Erythroblast (primary cell): ENCODE measurements at places on chromosomes 11 and 22.
A peak's percentile ranks its signal among the peaks of the same experiment; 100 is the strongest.

- DNase-seq = no peak
Observed at GRCh38 chr11:108624196-108624925, 30.8 kb upstream of the EXPH5 start.

DNA sequence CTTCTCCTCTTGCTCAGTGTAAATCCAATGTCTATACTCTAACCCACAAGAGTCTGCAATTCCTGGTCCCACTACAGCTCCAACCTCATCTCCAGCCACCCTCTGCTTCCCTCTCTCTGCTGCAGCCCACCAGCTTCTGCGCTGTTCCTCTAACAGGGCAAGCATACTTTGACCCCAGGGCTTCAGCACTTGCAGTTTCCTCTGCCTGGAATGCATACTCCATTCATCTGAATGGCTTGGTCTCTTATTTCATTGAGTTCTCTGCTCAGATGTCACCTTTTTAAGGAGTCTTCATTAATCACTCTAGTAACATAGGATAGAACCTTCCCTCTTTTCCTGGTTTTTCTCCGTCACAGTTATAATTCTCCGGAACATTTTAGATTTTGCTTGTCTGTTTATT lies 141.6 kb downstream of the BUD13 start:
- DNase-seq = no peak

DNA sequence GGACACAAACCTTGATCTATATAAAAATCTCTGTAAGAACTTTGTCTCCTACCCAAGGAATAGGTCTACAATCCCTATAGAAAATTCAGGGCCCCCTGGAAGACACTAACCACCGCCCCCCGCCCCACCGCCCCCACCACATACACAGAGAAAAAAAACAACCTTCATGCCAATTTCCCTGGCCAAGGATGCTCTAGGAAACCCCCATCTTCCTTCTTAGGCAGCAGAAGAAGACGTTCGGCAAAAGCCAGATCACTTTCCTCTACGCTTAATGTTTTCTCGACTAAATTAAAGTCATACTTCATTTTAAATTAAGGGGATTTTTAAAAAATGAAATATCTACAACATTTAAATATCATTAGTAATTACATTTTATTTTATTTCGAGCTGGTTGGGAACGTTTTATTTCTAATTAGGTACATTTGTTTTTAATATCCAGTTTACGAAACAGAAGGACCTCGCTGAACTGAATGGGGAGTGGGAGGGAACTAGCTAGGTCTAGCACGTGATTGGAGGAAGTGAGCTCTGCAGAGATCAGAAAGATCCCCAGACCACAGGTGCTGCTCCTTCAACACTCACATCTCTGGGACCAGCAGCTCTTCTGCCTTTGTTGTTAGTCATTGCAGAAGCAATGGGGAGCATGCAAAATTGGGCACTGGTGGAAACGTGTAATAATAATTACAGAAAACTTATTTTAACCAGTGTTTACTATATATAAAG lies 472.3 kb downstream of the MN1 start:
- DNase-seq = no peak

- DNase-seq = peak; percentile 55
Observed at GRCh38 chr11:124762624-124763155, 600 bp upstream of the ESAM start.

DNA sequence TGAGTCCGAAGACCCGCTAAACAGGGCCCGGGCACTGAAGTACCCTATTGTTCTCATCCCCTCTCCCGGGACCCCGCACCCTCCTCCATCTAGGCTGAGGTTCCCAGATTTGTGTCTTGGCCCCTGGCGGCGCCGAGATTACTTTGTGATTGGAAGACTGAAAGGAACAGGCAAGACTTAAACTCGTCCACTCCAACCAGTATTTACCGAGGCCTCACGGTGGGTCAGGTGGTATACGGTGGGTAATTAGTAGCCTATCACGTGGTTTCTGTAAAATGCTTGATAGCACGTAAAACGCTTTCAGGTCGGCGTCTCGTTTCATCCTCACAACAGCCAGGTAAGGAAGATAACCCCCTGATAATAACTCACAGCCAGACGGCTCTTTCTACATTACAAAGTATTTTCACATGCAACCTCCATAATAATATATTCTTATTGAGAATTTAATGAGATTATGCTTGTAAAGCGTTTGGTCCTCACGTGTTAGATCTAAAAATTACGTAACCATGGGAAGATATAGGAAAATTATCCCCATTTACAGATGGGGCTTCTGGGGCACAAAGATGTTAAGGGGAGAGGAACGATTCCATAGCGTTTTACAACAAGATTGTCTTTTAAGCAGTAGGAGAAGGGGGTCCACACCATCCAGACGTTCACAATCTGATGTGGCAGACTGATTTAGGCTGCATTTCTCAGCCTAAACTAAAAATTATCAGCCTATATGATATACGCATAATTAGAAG lies 642 bp upstream of the PIK3C2A start:
- DNase-seq = peak; percentile 64

DNA sequence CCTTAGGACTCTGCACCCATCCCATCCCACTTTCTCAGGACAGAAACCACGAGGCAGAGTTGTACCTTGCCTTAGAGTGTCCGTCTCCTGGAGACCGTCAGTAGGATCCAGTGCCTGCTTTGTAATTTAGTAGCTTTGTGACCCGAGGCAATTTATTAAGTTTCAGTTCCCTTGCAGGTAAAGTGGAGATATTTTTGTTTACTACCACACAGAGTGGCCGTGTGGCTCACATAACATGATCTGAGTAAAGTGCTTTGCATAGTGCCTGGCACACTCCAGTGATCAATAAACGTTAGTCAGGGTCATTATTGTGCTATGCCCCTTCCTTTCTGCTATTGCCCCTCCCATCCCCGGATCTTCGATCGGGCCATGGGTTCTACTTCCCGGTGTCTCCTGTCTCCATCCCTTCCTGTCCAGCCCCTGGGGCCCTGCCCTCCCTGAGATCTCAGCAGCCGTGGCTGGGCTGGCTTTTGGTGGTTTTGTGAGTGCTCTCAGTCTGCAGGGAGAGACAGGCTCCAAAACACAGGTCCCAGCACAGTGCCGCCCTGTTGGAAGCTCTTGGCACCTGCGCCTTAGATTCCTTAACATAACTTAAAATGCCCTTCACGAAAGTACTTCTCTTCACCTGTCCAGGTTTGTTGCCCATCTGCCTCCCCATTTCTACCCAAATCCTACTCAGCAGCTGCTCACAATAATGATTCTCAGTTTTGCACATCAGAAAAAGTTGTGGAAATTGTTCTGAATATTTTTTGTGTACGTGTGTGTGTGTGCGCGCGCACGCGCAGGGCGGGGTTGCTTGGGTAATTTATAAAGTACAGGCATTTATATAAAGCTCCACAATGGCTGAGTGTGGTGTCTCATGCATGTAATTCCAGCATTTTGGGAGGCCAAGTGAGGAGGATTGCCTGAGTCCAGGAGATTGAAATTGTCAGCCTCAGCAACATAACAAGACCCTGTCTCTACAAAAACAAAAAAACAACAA lies 753.7 kb downstream of the NTM start:
- no peak for DNase-seq

DNA sequence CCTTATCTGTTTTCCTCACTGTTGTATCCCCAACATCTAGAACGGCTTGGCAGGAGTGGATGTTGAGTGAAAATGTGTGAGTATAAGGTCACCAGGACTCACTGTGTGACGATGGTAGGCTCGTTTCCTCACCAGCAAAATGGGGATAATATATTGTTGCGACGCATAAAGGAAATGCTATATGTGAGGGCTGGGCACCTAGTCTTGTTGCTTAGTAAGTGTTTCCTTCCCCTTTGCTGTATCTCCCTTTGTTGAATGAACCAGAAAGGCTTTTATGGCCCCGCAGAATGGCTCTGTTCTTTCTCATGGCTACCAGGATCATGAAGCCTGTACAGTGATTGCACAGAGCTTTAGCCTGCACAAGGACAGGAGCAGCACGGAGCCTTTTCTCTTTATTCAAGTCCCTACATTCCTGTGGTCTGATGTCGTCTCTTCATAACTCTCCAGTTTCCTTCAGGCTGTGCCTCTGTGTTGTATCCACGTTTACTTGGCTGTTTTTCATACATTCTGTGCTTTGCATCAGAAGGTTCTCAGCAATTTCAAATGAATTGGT lies 5.4 kb downstream of the TNRC6B start:
- peak; percentile 63 for DNase-seq

DNA sequence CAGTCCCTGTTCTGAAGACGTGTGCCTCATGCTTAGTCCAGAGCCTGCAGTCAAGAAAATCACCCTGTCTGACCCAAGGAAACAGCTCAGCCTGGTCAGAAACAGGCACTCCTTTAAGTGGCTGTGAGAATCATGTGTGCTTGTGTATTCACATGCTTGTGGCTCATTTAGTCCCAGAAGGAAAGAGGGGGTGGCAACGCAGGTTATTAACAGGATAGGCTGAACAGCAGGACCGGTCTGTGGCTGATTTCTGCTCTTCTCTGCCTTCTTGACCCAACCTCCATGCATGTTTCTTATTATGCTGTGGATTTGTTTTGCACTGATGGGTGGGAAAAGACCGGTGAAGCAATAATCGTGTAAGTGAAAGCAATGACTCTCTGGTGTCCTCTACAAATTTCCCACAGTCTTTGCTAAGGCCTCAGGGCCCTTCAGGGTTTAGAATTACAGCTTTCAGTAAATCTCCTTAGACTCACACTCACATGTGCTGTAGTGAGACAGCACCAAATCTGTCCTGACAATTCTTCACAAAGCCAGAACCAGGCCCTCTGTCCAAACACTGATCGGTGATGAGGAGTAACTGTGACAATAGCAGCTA lies 288.1 kb downstream of the ETS1 start:
- no peak for DNase-seq
